Substantia nigra (tissue), 51 donors: ENCODE measurements at places on chromosomes 11 and 22.

DNA sequence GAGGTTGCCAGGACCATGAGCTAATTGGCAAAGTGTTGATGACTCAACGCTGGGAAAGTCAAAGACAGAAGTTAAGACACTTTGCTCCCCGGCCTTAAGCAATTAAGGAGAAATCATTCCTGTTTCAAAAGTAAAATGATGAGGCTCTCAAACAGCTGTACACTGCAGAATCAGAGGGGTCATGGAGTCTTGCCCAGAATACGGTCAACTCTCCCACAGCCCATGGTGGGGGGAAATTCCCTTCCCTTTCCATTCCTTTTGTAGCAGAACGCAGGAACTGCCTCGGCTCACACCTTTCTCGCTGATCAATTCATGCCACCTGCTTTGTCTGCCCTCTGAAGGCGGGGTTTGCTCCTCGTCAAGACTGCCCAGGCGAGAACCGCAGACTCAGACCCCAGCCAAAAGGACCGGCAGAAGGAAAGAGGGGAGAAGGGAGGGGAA is 52.8 kb downstream of the MN1 start:
- DNase-seq: no peak

GRCh38 chr11:124195189-124195734 is 12.1 kb downstream of the OR10D3 start:
- no peak for DNase-seq

GRCh38 chr22:32073823-32074380 is 30.8 kb downstream of the SLC5A1 start:
- DNase-seq: no peak

GRCh38 chr22:45994491-45995404 is 17.8 kb upstream of the WNT7B start:
- peak; percentile 87 for DNase-seq

- no peak for DNase-seq
These were observed 431.3 kb downstream of the TBC1D22A start for GRCh38 chr22:47193606-47194329.

GRCh38 chr11:13462901-13463778 is at the start of gene BTBD10:
Gene BTBD10, minus strand, starts transcription at chr11:13463222. Its CDS starts 18,098 bp downstream, at chr11:13445124.
- peak; percentile 90 for DNase-seq

DNA sequence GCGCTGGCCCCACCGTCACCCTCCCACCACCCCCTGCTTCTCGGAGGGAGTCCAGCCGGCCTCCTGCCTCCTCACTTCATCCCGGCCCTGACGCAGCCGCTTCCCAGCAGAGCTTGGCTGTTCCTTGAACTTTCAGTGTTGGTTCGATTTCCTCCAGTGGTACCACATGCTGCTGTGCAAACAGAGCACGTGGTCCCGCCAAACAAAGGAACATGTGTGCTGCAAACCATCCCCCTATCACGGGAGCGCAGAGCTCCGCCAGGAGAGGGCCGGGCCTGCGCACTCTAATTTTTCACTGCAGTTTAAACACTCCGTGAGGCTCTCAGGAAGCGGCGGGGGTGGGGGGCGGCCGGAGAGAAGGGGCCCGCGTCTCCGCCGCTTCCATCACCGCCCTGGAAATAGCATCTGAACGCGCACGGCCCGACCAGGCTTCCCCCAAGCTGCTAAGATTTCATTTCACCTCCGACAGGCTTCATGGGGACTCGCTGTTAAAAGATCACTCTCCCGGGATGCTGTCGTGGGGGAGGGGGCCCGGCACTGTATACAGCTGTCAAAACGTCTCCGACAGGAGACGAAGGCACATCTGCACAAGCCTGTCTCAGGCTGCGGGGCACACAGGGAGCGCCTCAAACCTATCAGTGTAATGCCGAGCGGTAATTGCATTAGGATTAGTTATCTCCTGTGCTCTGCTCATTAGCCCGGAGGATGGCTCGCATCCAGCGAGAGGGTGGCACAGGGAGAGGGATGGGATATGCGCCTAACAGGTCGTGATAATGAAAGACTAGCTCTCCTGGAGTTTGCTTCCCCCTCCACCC is 269.9 kb upstream of the SORL1-AS1 start:
- DNase-seq: peak; percentile 91

GRCh38 chr11:78525720-78526119 is 48.9 kb downstream of the NARS2 start:
- DNase-seq: no peak

DNA sequence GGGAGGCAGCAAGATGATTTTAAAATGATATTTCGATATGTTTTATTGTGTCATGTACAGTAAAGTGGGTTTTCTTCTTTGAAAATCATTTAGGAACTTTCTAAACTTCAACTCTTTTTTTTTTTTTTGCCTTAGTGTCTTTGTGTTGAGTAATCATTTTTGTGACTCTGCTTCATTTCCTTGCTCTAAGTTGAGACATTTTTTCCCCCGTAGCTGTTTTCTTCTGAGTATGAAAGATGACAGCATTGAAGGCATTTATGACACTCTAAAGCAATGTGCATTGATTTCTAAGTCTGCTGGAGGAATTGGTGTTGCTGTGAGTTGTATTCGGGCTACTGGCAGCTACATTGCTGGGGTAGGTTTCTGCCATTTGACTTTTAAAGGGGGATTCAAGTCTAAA is 23.5 kb downstream of the RRM1 start:
- no peak for DNase-seq

DNA sequence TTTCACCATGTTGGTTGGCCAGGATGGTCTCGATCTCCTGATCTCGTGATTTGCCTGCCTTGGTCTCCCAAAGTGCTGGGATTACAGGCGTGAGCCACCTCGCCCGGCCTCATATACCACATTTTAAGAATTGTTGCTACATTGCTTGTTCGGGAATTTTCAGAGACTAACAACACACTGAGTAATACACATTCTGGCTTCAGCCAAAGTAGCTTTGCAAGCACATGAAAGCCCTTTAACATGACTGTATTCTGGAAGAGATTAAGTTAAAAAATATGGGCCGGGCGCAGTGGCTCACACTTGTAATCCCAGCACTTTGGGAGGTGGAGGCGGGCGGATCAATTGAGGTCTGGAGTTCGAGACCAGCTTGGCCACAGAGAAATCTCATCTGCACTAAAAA is 15.0 kb downstream of the CRTAM start:
- no peak for DNase-seq

- no peak for DNase-seq
These were observed at the start of gene WNT7B for GRCh38 chr22:45977003-45977411. Gene WNT7B, minus strand, starts transcription at chr22:45977162. Its CDS starts 408 bp downstream, at chr22:45976754.

DNA sequence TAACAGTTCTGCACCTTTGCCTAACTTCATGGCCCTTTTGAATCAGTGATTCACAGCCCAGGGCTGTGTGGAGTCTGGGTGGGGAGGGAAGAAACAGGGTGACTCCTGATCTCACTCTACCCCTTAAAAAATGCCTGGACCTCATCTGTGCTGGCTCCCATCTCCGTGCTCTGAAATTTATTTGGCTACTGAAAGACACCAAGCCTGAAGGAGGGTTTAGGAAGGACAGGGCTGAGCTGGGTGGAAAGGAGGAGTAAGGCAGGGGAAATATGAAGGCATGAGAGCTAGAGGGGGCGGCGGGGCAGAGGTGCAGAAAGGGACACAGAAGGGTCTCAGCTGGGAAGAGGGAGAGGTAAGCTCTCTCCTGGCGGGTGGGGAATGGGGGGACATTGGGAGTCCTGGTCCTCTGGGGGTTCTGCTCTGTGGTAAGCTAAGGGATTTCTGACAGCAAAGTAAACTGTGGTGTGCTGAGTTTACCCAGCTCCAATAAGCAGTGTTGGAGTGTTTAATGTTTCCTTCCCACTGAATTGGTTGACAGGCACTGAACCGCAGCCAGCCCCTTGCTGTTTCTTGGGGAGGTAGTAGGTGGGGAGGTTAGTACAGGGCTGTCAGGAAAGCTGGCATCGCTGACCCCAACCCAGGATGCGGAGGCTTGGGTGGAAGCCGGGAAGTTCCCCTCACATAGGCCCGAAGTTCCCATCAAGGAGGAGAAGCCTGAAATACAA is 71.1 kb downstream of the RPUSD4 start:
- no peak for DNase-seq

DNA sequence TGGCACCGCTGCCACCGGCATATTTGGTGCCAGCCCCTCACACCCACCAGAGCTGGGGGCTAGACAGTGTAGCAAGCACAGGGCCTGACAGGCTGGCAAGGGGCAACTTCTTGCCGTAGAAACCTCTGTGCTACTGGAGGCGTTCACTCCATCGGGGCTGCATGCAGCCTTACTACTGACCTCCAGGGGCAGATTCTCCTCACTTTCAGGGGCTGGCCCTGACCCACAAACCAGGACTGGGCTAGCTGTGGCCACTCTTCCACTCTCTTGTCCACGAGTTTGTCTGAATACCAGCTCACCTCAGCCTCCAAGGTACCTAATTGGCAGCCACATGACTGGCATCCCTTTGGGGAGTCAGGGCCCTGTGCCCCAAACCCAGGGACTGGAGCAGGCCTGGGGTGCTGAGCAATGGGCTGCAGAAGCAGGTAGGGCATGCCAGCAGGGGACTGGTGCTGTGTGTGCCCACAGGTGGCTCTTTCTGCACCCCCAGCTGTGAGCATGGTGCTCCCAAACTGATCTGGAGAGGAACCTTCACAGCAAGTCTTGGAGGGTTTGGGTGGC is 2.1 kb upstream of the LMO1 start:
- DNase-seq: no peak

DNA sequence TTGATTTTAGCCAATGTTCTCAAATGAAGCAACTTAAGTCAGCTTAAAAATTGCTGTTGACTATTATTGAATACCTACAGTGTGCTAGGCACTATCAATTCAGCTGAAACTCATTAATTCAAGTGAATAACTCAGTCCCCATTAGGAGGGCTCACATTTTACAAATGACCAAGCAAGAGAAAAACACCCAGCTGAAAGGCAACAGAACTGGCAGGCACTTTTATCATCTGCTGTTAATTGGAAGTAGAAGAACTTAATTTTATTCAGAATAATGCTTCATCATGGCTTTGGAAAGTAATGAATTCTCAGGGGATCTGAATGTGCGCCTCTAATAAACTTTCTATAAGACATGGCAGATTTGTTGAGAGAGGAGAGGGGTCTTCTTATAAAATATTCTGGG is 1066.9 kb downstream of the DLG2 start:
- no peak for DNase-seq
